ENCODE measurements at places on chromosomes 4 and X.
A peak's percentile ranks its signal among the peaks of the same experiment; 100 is the strongest.

DNA sequence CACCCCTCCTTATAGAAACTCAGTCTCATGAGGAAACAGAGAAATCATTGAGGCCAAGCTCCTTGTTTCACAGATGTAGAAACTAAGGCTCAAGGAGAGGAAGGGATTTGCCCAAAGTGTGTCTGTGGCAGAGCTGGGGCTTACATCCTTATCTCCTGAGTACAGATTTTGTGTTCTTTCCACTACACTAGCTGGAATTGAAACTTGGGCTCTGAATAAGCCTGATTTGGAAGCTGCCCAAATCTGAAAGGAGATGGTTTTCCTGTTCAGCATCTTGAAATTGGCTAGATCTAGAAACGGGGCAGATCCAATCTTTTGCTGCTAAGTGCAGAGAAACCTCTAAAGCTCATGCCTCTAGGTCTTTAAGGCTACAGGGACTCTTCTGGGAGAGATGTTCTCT lies 24.3 kb downstream of the AWAT2 start:
- no peak for DNase-seq

GRCh38 chrX:124208660-124209059 lies 123.8 kb upstream of the TEX13D start:
- DNase-seq, result peak; percentile 71

DNA sequence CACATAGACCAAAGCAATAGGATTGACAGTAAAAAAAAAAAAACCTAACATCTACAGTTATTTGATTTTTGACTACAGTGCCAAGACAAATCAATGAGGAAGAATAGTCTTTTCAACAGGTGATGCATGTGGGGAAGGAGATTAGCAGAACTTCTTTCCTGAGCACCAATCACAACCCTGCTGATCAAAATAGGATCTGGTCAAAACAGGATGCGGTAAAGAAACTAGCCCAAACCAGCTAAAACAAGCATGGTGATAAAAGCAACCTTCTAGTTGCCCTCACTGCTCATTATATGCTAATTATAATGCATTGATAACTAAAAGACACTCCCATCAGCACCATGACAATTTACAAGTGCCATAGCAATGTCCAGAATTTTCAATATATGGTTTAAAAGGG lies 667.5 kb downstream of the GRXCR1 start:
- DNase-seq, result no peak

- DNase-seq, result no peak
Measured at GRCh38 chr4:20288047-20288650, 36.4 kb downstream of the SLIT2 start.

DNA sequence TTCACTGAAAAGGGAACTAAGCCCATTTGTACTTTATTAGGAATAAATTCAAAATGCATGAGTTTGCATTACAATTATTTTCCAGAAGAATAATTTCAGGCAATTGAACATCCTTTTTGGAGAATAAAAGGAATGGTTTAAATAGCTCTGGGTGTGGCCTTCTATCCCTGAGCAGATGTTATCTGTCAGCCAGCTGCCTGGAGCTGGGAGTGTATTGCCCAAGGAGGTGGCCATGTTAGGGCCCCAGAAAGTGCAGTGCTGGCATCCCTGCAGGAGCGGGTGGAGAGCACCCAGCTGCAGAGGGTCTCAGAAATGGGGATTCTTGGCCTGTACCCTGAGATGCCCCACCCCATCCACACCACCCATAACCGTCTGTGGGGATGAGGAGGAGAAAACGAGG lies 21.6 kb upstream of the VEGFD start:
- DNase-seq, result no peak

- no peak for DNase-seq
Measured at GRCh38 chr4:158819942-158820786, 51.3 kb downstream of the FNIP2 start.

DNA sequence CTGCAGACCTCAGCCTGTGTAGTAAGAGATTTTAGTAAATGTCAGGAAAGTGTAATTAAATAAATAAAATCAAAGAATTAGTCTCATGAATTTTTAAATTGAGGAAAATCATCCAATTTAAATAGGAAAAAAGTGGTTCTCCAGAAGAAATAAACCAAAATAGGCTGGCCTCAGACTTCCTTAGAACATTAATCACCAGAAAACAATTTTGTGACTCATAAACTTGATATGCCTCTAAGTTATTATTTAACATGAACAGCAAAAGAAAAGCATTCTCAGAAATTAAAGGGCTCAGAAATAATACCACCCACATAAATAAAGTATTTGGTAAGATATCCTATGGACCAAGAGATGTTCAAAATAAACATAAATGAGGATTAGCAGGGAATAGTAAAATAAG lies 14.3 kb downstream of the FAM47B start:
- DNase-seq, result no peak

- DNase-seq, result no peak
Measured at GRCh38 chr4:97477974-97478373, 665.3 kb downstream of the STPG2 start.

DNA sequence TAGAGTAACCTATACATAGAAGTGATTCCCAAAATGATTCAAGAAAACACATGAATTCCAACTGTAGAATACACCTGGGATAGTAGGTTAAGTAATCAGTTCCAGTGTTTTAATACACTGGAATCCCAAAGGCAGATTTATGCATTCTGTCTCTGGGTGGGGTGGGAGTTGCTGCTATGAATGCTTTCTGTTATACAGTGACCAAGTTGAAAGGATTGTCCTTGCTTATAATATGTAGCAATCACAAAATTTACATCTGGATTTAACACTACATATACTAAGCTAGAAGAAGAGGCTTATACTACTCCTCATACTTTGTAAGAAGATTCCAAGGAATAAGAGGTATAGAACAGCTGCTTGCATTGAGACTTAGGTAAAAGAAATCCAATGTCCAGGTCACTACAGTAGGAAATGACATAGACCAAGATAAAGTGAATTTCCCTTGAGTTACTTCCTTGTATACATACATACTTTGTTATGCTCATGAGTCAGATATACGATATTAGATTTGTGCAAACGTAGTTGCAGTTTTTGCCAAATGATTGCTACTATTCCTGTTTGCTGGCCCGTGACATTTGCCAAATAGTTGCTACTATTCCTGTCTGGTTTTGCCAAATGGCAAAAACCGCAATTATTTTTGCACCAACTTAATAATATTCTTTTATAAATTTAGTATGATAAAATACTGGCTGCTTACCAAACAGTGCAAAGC lies 210.5 kb upstream of the DIAPH2 start:
- no peak for DNase-seq

- no peak for DNase-seq
Measured at GRCh38 chr4:39330353-39330752, 35.8 kb downstream of the RFC1 start.

DNA sequence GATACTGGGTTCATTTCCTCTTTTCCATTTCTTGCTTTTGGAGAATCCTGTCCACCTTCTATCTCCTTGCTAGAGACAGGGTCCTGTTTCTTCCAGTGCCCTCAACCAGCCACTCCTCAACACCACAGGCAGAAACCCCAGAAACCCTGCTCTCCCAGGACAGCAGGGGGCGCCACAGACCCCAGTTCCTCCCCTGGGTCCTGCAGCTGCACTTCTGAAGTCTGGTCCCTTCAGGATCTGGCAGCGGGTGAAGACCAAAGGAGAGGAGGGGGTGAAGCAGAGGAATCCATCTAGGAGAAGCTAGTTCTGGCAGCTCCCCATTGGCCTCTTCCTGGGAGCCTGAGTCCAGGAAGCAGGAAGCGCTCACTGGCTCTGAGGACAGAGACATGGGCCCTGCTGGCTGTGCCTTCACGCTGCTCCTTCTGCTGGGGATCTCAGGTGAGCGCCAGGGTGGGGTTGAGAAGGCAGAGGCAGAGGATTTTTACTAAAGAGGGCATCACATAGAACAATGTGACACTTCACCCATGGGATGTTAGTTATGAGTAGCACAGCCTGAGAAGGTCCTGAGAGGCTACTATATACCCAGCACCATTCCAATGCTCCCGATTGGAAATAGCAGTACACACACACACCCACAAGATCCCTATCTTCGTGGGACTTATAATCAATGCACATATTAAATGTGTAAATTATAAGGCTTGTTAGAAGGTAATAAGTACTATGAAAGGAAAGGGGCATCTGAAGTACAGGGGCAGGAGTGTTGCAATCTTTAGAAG lies at the start of gene PRSS48:
Gene PRSS48, plus strand, starts transcription at position 375 of the 776 bp plus-strand sequence. Its CDS starts 12 bp downstream, at position 387.
- peak; percentile 16 for DNase-seq

- DNase-seq, result no peak
Measured at GRCh38 chr4:80036949-80037685, 35.9 kb downstream of the ANTXR2 start.

DNA sequence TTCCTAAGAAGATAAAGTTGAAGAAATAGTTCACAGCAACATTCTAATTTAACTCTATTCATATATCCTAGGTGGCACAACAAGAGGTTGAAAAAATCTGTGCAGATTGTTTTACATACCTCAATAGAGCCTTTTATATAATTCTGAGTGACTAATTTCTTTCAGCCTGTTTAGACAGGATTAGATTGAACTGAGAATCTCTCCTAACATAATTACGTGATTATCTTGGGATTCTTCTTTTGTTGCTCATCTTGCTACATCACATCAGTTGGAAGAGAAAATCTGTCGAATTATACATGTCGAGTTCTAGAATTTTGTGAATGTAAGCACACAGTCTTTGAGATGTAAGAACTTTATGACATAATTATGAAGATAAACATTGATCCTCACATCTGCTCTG lies 1873.7 kb upstream of the IGFBP7 start:
- DNase-seq, result no peak

DNA sequence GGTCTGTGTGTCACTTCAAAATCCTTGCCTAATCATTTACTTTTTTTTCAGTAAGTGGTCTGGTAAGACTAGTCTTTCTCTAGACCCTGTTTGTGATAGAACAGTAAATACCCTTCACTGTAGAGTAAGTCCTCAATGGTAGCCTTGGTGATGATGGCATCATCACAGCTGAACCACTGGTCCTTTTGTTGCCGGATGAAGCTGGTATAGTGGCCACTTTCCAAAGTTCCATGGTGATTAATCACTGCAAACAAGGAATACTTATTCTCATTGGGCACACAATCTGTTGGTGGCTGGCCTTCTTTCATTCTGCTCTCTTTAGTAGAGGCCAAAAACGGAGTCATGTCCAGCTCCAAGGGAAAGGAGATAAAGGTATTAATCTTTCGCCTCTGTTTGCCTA lies 2.9 kb downstream of the USP51 start:
- no peak for DNase-seq

GRCh38 chrX:109830157-109830703 lies 97.2 kb upstream of the ACSL4 start:
- no peak for DNase-seq

- DNase-seq, result no peak
Measured at GRCh38 chrX:20740443-20740842, 473.7 kb upstream of the RPS6KA3 start.

DNA sequence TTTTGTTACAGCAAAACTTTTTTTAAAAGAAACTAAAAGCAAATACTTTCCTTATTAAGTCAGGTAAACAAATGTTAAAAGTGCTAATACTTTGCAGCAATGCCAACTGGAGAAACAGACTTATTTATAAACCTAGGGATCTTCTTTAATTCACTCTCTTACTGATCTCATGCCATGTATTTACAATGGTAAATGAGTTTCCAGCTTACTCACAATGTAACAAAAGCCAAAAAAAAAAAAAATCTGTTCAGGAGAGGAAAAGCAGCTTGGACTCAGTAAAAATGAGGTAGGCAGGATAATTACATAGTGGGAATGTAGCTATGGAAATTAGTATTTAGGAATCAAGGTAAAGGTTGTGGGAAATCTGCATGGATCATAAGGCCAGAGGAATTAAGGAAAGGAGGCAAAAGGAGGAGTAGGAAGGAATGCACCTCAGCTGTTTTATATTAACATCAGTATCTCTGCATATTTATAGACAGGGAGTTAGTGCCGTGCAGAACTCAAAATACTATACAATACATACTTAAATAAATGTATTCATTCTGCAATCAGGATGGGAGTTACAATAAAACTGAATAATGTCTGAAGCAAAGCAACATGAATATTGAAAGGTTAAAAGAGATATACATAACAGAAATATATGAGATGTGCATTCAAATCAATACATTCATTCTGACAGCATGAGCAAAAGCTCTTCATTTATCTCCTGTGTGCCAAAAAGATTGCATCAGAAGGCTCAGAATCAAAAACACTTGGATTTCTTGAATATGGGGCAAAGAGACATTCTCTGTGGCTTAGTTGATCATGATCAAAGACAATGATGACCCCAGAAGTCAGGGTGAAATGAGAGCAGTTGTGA lies 57.9 kb upstream of the ETNPPL start:
- DNase-seq, result no peak

- no peak for DNase-seq
Measured at GRCh38 chrX:3522101-3522650, 175.7 kb upstream of the MXRA5 start.

DNA sequence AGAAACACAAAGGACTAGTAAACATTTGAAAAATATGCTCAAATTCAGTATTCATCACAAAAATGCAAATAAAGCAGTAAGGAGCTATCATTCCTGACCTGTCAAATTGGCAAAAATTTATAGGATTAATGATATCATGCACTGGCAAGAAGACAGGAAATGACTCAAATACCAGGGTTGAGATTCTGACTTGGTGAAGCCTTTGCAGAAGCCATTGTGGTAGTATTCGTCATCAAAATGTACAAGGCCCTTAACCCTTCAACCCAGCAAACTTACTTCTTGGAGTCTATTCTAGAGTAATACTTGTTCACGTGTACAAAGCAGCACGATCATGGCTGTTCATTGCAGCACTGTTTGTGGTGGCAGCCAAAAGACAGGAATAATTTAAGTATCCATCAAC lies 132.4 kb downstream of the ENOX2 start:
- DNase-seq, result no peak

GRCh38 chr4:88962396-88962795 lies 94.6 kb downstream of the FAM13A start:
- DNase-seq, result no peak

DNA sequence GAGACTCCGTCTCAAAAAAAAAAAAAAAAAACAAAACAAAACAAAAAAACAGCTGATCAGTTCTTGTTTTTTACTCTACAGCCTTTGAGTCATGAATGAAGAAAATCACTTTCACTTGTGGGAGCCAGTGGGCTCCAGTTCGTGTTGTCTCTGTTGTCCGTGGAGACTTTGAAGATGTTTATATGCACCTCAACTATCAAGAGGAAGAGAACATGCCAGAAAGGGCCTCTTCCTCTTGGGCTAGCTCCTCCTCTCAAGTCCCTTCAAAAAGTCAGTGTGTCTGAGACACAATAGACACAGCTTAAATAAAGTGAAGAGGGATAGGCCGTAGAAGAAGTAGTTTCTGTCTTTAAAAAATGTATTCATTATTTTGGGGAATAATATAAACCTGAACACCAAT lies 182.7 kb downstream of the KDR start:
- DNase-seq, result peak; percentile 50
